ENCODE measurements at places on chromosomes 2 and 18.

GRCh38 chr2:56713978-56714377 lies 530.2 kb downstream of the CCDC85A start:
- DNase-seq: no peak

DNA sequence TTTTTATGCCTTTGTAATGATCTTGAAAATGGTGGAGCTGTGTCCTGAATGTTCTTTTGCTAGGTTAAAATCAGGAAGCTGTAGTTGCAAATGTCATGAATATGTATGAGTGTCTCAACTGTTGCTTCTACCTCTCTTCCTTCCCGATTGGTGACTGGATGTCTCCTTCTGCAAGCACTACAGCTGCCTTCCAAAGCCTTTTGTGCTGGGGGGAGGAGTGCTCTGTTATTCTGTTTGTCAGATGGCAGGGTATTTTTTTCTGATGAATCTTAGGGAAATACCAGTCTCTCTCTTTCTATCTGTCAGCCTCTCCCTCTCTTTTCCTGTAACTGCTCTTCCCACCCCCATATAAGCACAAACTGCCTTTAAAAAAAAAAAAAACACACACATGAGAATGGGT lies 1396.3 kb upstream of the CELF4 start:
- no peak for DNase-seq

DNA sequence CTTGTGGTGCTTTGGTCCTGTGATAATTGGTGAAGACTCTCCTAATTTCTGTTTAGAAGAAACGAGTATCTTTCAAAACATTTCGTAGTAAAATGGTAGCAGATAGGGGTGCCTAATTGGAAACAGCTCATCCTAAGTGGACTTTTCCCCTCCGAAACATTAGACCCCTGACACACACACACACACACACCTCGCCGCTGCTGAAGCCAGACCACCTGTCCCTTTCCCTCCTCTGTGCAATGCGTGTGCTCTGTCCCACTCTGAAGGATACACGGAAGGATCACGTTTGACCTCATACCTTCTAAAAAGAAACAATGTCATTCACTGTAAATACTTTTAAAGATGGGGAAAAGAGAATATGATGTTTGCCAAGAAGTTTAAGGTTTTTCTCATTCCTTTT lies 36.2 kb upstream of the TMEM87B start:
- DNase-seq: no peak

DNA sequence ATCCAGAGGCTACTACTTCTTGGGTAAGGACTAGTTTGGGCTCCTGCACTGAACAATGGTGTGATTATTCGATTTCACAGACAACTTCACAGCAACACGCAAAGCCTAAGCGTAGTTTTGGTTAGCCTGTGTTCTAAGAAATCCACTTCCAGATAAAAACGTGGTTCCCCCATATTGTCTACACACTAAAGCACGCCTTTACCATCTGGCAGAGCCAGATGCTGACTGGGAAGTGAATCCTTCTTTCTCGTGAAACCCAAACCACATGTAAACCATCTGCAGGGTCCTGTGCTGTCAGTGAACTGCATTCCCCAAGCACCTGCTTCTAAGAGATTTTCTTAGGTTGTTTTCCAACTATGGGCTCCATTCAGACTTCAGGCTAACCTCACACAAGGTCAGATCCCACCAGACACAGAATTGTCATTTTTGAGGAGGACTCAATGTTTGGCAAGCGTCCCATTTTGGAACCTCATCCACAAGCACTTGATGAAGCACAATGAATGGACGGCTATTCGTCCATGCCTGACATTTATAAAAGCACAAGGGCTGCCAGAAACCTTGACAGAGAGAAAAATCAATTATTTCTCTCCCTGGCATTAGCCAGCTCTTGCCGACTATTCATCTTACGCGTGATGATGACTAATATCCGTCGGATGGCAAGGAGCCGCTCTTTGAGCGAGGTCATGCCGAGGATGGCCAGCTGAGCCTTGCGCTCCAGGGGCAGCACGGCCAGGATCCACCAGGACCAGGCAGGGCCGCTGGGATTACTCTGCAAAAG lies 38.4 kb downstream of the LONRF2 start:
- no peak for DNase-seq

DNA sequence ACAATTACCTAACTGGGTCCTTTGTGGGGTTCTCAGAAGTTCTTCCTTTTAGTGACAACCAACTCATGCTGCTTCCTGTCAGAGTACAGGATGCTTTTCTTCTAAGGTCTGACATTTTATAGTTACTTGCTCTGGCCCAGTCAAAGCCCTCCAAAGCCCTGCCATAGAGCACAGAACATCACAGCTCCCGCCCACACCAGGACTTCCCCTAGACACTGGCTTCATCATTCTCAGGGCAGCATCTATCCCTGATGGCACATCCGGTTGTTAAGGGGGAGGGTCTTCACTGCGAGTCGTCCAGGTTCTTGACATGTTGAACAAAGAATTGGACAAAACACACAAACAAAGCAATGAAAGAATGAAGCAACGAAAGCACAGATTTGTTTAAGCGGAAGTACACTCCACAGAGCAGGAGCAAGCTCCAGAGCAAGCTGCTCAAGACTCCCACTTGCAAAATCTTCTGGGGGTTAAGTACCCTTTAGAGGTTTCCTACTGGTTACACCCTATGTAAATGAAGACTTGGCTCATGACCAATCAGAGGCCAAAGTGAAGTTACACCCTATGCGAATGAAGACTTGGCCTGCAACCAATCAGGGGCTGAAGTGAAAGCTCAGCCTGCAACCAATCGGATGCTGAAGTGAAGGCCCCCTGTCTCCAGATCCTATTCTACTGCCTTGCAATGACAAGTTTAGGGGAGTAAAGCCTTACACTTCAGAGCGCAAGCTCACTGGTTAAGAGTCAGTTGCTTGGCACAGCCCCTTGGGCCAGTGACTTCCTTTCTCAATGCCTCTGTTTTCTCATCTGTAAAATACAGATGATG lies 79.0 kb downstream of the HDAC4 start:
- peak; percentile 63 for DNase-seq

GRCh38 chr18:68797871-68798270 lies at the start of gene CCDC102B:
Gene CCDC102B (plus strand): TSS chr18:68798080. CDS start chr18:68836764, 38,684 bp downstream.
- no peak for DNase-seq

- DNase-seq: no peak
Measured at GRCh38 chr2:42960002-42960841, 167.8 kb upstream of the HAAO start.

DNA sequence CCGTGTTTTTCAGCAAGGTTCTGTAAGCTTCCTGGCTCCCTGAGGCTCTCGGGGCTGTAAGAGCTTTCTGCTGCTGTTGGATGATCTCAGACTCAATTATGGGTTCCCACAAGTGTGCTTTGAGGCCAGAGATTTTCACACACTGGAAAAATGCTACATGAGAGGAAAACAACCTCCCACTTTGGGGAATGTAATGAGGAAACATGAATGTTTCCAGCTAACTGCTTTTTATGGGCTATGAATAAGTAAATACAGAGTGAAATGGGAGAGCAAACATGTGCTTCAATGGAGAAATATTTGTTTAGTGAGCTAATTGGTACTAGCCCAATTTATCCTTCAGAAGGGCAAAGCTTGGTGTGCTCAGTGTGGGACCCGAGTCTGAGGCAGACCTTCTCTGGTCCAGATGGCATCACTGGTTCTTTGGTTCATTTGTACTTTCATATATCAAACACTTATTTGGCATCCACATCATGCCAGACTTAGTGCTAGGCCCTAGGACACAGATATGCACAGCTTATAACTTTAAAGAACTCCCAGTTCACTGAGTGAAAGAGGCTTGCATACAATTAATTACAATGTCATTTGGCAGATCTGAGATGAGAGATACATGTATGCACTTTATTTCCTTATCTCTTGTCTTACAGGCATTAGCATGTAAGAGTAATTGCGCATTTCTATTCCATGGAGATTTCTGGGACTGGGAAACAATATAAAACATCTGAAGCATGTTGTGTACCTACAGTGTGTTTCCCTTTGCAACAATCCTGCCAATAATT lies 248.8 kb downstream of the RDH14 start:
- DNase-seq: no peak

- DNase-seq: peak; percentile 88
Measured at GRCh38 chr2:197705121-197705911, at the start of gene MARS2. Gene MARS2 (plus strand): TSS chr2:197705369. CDS start chr2:197705406, 37 bp downstream.

- no peak for DNase-seq
Measured at GRCh38 chr2:9983401-9984216, 32.1 kb downstream of the GRHL1 start.

- peak; percentile 16 for DNase-seq
Measured at GRCh38 chr18:69897397-69898108, 50.1 kb downstream of the CD226 start.

GRCh38 chr2:158676696-158677095 lies 118.4 kb upstream of the DAPL1 start:
- no peak for DNase-seq

DNA sequence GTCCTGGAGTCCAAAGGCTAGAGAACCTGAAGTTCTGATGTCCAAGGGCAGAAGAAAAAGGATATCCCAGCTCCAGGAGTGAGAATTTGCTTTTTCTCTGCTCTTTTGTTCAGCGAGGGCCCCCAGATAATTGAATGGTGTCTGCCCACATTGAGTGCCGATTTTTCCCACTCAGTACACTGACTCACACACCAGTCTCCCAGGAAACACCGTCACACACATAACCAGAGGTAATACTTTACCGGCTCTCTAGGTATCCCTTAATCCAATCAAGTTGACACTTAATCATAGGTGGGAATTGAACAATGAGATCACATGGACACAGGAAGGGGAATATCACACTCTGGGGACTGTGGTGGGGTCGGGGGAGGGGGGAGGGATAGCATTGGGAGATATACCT lies 161.5 kb downstream of the WDR7 start:
- no peak for DNase-seq

DNA sequence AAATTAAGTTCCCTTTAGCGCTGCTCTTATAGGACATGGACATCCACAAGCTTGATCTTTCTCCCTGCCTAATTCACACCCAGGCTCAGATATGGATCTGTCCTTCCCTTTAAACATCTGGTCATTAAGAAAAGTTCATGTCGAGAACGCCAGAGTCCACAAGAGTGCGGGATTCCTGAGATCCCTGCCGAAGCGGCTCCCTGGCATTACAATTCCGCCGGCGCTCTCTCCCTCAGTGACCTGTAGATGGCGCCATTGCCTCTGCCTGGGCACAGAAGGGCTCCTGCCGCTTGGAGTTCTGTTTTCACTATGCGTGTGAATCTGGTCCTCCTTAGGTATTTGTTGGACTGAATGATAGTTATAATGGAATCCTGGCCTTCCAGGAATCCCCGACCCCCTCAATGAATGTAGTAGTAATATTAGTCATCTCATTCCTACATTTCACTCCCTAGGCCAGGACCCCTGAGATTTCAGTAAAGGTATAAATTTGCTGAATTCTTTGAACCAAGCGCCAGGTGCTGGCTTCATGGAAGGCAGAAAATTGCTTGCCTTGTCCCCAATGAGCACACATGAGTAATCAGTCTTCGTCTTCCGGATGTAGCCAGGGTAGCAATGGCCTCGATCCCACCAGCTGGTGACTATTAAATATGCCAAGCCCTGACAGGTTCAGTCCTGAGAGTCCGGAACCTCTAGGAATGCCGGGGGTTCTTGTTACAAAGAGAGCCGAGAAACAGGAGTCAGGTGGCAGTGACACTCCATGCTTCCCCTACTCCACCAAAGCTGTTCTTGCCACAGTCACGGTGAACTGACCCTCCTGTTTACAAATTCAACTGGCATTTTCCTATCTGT lies 26.4 kb upstream of the CD207 start:
- peak; percentile 63 for DNase-seq

DNA sequence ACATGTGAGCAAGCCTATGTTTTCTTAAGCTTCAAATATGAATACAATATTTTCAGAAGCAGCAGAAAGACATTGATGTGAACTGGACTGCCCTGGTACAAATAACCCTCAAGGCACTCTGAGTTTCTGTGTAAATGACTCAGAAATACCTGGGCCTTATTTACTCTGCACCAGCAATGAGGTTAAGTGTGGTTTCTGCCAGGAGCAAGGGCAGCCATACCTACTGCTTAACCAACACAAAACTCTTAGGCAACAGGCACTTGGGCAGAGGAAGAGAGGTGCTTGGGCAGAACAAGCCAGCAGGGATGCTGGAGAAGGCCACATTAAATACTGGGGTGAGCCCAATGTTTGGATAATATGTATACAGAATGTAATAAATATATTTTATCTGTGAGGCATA lies 29.4 kb upstream of the ARL5A start:
- DNase-seq: no peak

Data from activated CD4-positive, alpha-beta T cell treated with anti-CD3 and anti-CD28 coated beads for 4 hours (primary cell).